ACHN (cell line): ENCODE measurements at places on chromosomes 6 and 20.

GRCh38 chr6:137202078-137202477, 17.1 kb downstream of the IFNGR1 start:
- peak; percentile 32 for DNase-seq

DNA sequence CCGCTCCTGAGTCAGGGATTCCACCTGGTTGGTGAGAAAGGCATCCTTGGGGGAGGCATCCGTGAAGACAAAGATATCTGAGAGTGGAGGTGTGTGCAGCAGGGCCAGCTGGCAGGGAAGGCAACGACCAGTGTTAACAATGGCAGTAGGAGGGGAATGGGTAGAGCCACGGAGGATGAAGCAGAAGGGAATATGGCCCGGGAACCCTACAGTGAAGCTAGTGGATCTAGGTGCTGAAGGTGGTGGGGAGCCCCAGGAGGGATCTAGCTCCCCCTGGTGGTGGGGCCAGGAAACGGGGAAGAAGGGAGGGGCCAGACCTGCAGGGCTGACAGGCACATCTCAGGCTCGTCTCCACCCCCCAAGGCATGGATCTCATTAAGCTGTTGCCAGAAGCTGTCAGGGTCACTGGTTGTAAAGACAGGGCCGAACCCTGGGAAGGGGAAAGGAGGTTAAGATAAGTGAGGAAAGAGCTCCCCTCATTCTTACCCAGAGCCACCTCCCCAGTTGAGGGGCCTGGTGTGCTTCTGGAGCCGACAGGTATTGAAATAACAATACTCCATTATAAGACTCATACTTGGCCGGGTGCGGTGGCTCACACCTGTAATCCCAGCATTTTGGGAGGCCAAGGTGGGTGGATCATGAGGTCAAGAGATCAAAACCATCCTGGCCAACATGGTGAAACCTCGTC, 7.3 kb downstream of the VWA7 start:
- DNase-seq, result peak; percentile 65

GRCh38 chr20:19828232-19828631, 70.2 kb downstream of the RIN2 start:
- DNase-seq, result peak; percentile 65

DNA sequence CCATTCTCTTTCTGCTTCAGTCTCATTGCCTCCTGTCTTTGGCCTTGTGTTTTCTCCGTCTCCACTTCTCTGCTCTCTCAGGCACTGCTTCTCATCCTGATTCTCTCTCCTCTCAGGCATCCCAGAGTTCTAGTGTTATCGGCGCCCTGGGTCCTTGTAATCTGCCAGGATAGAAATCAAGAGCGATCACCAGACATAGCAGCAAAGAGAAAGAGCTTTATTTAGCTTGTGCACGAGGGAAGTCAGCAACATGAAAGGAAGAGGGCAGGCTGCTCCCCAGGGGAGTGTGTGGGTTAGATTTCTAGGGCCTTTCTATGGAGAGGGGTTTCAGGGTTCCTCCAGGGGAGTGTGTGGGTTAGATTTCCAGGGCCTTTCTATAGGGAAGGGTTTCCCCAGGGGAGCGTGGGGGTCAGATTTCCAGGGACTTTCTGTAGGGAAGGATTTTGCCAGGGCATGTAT, 32.5 kb downstream of the SUN5 start:
- no peak for DNase-seq

DNA sequence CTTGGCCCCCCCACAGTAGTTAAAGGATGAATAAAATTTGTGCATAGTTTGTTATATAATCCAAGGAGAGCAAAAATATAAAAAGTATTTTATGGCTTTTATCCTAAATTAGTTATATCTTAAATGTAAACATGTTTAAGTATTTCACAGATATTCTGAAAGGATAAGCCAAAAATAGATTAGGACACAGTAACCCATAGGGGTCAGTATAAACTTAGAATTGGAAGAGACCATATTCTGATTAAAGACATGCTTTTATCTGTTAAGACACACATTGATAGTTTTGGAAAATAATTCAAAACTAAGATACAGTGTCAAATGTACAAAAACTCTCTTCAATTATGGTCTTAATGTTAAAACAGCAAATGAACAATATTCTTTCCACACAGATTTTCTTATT, 4.5 kb upstream of the SERINC1 start:
- DNase-seq, result peak; percentile 45

DNA sequence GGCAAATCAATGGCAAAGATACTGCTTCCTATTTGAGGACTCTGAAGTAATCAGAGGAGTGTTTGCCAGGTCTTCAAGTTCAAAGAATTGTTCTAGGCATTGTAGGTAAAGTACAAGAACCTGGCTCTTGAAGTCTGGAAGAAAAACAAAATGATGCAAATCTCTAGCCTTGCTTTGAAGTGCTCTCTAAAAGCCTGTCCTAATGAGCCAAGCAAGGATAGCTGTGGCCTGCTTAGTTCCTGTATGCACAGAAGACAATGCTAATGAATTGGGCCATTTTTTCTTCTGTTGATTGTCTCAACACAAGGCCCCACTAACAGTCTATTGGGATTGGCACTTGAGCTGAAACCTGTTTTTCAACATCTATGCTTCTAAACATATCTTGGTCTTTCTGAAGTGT, 165.0 kb upstream of the POU3F2 start:
- no peak for DNase-seq

DNA sequence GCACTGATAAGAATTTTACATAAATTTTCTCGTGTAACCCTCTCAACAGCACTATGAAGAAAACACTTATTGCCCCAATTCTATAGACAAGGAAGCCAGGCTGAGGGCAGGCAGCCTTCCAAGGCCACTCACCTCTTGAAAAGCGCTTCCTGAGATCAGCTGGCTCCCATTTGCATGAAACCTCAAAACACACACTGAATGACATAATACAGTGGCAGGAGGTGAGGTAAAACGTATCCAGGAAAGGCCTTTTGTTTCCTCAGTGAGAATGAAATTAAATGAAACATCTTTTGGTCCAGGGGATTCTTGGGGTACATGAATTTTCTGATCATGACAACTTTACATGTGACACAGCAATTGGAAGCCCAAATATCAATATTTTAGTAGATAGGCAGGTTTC, 112.5 kb downstream of the WDR27 start:
- peak; percentile 23 for DNase-seq

DNA sequence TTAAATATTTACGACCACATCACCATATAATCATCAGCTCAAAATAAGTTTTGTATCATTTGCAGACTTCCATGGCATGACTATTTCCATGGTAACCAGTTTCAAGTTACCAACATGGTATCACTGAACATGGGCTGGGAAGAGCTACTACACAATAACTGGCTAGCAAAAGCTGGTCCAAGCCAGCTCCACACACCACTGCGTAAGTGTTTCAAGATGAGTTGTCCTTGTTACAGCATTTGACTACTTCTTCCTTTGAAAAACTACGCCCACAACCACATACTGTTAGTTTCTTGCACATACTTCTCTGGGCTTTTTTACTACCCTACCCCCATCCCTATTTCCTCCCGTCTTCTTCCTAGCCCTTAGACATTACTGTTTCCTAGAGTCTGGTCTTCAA, 8.5 kb downstream of the CD164 start:
- DNase-seq, result no peak

DNA sequence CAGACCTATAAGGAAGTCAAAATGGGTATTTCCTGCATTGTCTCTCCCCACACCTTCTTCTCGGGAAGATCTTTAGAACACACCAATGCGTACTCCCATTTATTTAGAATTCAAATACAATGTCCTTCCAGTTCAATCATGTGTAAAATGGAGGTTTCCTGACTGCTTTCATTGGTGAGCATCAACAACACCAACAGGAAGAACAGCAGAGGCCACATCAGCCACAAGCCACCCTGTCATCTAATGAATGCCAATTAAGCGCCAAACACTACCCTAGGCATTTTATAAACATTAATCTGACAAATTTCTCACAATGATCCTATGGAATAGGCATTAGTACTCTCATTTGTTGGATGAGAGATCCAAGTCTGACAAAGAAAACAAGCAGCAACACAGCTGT, 68.4 kb upstream of the SMLR1 start:
- DNase-seq, result no peak

DNA sequence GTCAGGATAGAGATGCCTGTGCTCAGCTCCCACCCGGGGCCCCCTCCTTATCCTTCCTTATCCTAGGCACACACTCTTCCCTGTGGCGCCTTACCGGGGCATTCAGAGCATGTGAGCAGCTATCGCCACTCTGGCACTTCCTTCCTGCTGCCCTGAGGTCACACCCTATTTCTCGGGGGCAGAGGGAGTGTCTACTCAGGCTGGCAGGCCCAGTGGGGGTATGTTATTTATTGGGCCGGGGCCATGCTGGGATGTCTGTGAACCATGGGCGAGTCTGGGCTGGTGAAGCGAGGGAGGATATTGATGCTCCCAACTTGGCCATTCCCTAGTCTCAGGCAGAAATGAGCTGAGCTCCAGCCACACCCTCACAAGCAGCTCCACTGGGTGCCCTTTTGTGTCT, 3.9 kb upstream of the LY6G6D start:
- no peak for DNase-seq

DNA sequence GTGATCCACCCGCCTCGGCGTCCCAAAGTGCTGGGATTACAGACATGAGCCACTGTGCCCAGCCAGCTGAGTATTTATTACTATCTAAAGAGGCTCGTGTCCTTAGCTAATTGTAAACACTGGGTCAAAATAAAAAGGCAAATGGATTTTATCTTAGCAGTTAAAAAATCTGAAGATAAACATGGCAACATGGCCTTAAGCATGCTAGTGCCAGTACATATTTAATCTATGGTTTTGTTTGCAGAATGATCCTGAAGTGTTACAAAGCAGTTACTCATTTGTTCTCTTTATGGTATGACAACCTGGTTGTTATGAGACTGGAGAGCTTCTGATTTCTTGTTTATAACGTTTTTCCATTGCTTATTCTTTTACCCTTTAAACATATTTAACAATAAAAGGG, 3.9 kb upstream of the KIAA0408 start:
- DNase-seq, result no peak

DNA sequence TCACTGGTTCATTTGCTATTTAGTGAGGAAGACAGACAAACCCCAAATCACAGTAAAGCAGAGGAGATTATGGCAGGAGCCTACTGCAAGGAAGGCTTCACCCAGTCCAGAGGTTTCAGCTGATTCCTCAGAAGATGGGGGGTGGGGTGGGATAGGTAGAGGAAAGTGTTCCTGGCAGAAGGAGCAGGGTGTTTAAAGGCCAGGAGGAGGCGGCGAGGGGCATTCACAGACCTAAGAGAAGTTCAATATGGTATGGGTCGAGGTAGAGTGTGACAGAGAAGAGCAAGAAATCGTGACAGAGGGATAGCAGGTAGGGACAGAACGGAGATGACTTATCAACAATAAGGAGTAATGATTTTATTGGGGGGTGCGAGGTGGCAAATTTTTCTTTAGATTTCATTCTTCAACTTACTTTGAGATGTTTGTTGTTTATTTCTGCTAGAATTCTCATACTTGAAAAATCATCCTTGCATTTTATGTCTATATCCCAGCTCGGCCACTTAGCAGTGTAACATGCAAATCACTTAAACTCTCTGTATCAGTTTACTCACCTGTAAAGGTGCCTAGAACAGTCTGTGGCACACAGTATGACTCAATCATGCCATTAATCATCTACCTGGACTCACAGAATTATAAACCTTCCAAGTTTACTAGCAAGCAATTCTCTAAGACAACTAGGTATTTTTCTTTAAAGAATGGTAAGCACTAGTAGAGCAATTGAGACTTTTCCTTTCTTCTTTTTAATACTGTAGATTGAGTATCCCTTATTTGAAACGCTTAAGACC, 176.7 kb downstream of the REV3L start:
- DNase-seq, result peak; percentile 11

DNA sequence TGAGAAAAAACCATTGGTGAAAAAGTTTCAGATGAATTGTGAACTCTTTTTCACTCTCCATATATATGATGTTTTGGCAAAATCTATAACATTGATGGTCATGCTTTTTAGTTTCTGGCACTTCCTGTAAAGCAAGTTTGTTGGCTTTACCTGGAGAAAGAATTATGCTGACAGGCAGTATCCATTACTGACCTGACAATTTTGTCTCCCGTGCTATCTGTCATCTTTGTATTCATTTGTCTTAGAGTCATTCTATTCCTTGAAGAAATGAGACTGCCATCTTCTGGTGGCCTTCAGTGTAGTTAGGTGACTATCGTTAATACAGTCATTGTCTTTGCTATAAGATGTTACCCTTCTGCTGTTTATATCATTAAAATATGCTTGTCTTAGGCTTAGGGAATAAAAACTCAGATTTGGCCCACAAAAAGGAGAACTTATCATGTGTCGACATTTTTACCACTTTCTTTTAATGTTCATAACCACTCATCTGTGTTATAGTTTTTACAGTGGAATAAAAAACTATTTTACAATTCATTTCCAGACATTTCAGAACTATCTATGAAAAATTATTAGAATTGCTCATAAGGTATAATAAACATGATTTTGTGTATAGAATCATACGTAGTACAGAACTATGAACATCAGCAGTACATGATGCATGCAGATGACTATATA, 707.0 kb downstream of the EPM2A start:
- DNase-seq, result peak; percentile 47

DNA sequence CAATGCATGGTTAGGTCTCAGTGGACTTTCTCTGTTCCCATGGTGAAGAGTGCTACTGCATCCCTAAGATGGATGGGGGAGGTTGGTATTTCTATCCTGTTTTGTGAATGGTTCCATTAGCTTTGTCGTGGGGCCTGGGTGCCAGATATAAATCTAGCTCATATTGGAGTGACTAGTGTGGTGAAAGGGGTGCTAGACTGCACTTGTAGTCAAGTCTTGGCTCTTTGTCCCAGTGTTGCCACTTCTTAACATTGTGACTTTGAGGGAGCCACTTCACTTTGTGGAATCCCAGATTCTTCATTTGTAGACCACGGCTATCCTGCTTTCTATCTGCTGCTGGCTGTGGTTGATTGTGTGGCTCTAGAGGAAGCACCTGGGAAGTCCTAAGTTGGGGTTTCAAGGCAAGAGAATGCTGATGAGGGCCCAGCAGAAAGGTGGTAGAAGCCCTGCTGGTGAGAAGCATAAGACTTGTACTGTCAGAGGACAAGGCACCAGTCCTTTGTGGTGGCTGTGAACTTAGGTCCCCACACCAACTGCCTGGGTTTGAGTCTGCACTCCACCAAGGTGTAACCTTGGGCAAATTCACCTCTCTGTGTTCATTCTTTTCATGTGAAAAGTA, 44.1 kb downstream of the VAPB start:
- no peak for DNase-seq

GRCh38 chr6:42142118-42142835, at the start of gene C6orf132:
TSS of gene C6orf132 (minus strand) at chr6:42142620. CDS start at chr6:42142444, 176 bp downstream.
- DNase-seq, result peak; percentile 59

DNA sequence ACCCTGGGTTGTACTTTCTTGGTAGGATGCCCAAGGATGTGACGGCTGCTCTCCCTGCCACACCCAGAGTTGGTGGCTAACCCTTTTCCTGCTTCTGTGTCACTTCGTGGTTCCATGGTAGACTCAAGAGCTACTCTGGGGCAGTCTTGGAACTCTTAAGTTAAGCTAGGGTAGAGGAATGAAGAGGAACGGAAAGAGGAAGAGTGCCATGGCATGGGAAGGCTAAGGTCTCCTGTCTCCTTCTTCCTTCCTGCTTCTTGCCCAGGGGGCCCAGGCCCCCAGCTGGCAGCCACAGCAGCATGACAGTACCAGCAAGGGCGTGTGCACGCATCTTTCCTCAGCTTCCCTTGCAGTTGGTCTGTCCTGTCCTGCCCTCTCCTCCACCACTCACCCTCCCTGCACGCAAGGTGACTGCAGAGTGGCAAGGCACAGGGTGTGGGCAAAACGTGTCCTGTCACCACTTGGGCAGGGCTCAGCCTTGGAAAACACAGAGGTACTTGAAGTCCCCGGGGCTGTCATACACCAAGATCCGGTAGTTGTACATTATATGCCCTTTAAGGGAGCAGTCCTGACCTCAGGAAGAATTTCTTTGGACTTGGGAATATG, 39.8 kb upstream of the TGM3 start:
- DNase-seq, result no peak
